Psoas muscle (tissue), 8 donors: ENCODE measurements at places on chromosomes 12 and 14. TPM values are rescaled to one million over a fixed set of nuclear protein-coding genes. Genes with fewer than 3 reads are reported as not detected.

DNA sequence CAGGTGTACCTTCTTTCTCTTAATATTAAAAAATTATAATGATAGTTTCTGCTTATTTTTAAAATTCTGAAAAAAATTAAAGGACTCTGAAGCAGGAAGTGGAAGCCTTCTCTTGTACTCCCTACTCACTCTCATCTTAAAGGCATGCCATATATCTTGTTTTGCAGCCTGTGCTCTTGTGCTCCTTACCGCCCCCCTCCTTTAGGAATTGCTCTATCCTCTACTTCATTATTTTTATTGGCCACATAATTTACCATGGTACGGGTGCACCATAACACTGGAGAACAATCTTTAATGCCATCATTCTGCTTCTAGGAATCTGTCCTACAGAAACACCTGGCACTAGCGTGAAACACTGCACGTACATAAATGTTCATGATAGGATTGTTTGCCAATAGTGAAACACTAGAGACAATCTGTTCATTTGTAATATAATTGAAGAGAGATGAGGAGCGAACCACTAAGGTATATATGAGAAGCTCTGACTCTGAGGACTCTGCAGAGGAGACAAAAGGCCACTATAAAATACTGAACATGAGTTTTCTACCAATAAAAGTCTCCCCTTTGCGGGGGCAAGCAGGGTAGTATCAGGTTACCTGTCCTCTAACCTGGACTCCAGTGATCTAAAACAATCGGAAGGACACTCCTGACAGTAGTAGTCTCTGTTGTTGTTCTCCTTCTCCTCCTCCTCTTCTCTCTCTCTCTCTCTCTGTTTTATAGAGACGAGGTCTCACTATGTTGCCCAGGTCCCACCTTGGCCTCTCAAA lies 6.3 kb upstream of the NYNRIN start:
- DNase-seq: no peak

- no peak for DNase-seq
Observed at GRCh38 chr12:75850721-75851462, 180.7 kb downstream of the PHLDA1 start.

ZFHX2 gene
- total RNA-seq: 0.65 TPM

DNA sequence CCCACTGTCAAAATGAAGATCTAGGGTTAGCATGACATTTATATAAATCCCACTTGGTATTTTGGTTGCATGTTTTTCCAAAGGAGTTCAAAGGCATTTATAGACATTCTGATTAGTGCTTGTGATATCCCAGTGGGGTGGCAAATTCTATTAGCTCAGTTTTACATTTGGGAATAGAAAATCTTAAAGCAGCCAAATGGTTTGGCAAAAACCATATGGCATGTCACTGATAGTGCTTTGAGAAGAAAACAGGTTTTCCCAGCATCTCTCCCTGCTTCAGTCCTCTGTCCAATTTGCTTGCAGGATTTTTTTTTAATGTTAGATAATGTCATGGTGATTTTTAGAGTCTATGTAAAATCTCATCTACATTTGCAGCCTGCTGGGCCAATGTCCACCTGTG lies 225.1 kb upstream of the DIO3 start:
- no peak for DNase-seq

- DNase-seq: no peak
Observed at GRCh38 chr14:91464615-91465205, 45.4 kb downstream of the PPP4R3A start.

DNA sequence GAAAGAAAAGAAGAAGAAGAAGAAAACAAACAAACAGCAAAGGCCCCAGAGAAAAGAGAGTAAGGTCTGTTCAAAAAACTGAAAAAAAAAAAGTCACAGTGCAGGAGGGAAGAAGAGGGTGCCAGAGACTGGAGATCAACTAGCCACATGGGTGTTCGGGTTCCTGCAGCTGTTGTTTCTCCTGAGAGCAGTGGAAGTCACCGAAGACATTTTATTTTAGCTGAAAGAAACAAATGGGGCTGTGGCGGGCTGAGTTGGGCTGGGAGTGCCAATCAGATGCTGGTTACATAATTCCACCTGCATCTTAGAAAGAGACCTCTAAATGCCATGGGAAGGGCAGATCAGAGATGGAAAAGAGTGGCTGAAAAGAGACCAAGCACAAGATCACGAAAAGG lies 33.9 kb downstream of the ACTN1 start:
- DNase-seq: no peak

DNA sequence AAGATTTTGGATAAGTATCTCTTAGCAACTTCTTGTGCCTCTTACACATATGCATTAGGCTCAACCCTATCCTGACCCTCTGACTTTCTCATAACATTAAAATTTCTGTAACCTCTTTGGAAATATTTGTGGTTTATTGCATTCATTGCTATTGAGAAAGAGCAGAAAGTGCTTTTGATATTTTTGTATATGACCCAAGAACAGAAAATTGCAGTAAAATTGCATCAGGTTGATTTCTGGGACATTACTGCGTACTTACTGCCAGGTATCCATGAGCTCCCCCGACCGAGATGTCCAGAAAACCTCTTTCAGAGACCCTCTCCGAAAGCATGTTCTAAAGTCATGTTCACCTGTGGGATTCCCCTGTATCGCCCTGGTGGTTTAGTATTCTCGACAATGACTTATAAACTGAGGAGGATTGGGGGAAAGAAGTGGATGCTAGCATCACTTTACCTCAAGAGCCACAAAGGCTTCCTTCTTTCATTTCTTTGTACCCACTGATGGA lies 14.5 kb upstream of the IL22 start:
- no peak for DNase-seq

GRCh38 chr12:28235015-28235414 lies 44.8 kb downstream of the CCDC91 start:
- DNase-seq: no peak
